Naive thymus-derived CD8-positive, alpha-beta T cell (primary cell): ENCODE measurements at places on chromosomes 6 and 20. TPM values are rescaled to one million over a fixed set of nuclear protein-coding genes. Genes with fewer than 3 reads are reported as not detected.

DNA sequence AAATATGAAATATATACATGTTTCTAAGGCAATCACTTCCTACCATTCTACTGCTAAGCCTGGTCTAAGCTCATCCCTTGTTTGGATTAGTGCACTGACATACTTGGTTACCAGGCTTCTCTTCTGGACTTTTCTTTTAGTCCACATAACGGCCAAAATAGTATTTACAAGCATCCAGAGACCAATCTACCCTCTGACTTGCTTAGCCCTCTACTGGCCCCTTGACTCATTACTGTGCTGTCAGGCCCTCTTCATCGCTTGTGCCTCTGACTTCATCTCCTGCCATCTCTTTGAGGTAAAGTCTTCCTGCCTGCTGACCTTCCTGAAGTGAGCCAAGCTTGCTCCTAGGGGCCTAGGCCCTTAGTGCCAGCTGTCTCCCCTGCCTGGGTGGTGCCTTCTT lies 35.1 kb downstream of the TULP4 start:
- no peak for DNase-seq

Gene SMPDL3A
- 0.21 TPM for total RNA-seq

DNA sequence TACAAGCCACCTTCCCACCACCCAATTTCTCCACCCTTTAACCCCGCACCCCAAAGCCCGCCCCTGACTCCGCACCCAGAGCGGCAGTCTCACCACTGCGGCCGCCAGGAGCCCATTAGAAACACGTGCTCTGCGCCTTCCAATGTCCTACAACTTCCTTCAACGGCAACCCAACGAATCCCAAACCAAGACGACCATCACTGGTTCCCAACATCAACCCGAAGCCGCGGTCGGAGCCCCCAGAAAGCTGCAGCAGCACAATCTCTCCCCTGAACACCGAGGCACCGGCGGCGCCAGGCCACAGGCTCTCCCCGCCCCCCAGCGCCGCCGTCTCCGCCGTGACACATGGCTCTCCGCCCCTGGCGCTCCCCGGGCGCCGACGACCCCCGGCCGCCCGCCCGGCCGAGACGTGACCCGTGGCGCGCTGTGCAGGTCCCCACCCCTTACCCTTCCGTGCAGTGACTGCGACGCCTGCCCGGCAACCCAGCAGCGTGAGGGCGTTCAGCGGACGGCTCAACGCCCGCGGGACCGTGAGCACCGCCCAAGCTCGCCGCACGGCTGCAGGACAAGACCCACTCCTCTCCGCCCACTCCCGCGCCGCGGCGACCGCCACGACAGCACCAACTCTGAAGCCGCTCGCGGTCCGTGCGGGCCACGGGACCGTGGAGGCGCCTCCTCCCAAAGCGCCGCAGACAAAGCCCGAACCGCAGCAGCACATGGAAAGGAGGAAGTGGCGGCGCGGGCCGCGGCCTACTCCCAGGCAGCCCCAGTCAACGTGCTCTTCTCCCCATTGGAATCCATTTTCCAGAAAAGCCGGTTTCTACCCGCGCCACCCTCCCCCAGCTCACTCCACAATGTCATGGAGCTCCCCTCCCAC lies 551 bp downstream of the SYNCRIP start:
- DNase-seq: peak; percentile 47

DNA sequence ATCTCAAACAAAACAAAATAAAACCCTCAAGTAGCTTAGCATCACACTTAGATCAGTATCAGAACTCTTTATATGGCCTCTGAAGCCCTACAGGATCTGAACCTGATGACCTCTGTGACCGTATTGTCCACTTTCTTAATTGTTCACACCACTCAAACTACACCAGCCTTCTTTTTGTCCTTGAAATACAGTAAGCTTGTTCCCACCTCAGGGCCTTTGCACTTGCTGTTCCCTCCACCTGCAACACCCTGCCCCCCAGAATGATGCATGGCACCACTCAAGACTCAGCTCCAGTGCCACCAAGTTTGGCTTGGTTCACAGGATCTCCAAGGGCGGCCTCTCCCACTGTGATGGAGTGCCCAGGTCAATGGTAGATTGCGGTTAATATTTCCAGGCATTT lies 25.7 kb downstream of the CPNE5 start:
- DNase-seq: no peak

DNA sequence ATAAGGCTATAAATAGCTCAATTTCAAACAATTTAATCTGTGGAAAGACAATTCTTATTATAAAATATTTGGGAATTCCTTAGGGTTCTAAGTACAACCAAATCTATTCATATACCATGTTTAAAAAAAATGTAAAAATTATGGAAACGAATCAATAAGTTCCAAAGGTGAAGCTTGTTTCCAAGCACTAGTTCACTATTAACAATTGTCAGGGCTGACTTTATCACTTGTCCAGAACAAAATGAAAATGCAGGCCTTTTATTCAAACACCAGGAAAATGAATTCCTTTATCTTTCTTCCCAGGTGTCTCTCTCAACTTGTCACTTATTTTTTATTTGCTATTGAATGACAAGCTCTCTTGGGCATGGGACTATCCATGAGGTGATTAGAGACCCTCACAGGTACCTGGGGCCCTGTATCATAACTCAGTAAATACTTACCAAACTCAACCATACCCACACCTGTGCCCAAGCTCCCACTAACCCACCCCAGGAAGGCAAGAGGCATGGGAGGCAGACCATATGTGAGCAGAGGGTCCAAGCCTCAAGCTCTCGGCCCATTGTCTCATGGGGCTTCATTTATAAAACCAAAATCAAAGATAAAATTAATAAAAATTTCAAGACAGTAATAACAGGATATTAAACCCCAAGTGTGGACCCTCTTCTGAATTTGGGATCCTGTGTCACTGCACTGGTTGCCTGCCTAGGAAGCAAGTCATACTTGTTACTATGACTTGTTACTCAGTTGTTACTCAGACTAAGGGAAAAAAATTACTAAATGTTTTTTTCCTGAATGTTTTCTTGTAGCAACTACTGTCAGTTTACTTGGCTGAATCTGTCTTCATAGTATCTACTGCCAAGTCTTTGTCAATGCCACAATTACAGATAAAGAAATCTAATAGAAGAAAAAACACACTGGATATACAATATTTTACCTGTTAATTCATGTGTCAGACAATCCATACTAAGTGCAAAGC lies 54.7 kb downstream of the PTPRK start:
- DNase-seq: no peak

GRCh38 chr6:74638412-74638811 lies 567.4 kb downstream of the COL12A1 start:
- DNase-seq: no peak
